GF-D8 (cell line): ENCODE measurements at places on chromosomes 4 and X.

DNA sequence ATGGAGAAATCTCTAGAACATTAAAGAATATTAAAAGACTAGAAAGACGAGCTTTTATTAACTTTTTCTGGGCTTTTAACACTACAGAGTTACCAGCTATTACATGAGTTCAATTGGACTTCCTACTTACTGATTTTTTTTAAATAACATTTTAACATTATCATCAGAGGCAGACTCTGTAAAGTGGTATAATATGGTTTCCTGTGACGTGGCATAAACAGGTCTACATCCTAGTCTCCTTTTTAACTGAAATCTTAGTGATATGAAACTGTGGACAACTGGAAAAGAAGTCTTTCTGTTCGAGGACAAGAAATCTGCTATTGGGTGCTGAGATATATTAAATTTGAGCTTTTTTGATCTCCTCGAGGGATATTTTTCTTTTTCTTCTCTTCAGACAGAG, 48.7 kb upstream of the ABCG2 start:
- no peak for DNase-seq

DNA sequence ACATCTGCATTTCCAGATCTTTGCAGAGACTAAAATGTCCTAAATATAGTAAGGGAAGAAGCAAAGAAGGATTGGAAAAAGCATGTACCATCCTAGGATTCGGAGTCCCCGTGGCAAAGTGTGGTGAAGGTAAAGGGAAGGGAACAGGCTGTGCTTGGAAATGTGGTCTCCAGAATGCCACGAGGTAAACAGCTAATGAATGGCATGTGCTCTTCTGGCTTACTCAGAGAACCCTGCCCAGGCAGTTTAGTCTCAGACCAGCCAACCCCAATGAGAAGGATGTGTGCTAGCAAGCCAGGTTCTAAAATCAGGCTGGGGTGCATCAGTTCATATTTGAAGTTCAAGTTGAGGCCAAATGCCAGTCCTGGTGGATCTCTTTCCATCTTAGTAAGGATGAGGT, 113.1 kb downstream of the RS1 start:
- no peak for DNase-seq

DNA sequence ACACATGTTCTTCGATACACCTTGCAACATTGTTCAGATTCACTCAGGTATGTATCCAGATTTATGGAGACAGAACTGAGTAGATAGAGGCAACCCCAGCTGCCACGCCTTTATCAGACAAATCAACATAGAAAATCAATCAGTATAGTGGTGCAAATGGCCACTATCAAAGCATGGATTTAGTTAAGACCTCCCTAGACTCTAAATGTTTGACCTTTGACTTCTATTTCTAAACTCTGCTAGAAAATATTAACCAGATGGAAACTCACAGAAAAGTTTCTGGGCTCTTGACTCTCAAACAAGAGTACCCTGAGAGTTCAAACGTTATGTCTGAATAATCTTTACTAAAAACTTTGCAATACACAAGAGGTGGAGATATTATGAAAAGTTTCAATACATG, 411.5 kb downstream of the IQCM start:
- DNase-seq = no peak

DNA sequence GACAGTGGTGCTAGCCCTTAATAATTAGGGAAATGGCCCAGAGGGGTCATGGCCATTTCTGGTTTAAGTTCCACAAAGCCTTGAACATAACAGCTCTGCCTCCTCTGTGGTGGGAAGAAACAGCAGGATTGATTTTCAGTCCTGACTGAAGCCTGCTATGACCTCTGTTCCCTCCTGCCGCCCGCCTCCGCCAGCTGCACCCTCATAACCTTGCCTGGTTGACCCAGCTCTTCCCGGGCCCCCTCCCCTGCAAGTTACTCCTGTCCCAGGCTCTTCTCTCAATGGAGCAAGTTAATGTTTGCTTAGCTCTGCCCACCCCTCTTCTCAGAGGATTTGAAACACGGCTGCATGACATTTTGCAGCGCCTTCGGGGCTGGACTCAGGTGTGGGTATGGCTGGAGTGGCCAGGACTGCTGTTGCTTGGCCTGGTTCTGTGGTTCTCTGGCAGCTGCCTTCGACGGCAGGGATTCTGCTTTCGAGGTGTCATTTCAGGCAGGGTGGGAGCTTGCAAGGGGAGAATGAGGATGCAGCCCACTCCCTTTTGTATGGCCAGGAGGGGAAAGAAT, 27.3 kb downstream of the BCORL1 start:
- no peak for DNase-seq

DNA sequence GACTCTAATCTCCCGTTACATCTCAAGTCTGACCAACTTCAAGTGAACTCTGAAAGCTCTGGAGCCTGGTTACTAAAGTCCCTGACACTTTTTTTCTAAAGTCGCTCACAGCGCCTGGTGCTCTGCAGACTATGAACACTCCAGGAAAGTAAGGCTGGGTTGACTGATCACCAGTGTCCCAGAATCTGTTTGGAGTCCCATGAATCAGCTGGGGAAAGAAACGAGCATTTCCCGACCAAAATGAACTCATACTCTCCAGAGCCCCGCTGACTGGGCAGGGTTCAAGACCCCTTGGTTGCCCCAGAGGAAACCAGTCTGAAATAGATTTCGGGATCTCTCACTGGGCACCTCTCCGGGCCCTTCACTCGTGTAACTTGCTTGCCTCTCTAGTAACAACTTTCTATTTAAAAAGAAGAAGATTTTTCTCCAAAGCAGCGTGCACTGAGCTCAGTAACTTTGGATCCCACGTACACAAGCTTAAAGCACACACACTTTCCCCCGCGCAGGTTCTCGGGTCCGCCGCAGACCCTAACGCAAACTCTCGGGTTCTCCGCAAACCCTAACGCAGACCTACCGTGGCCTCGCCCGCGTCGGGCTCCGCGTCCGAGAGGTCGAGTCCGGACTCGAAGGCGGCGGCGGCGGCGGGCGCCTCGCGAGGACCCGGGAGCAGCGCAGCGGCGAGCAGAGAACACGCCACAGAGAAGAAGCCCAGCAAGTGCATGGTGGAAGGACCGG, 964 bp downstream of the VEGFC start:
- no peak for DNase-seq

DNA sequence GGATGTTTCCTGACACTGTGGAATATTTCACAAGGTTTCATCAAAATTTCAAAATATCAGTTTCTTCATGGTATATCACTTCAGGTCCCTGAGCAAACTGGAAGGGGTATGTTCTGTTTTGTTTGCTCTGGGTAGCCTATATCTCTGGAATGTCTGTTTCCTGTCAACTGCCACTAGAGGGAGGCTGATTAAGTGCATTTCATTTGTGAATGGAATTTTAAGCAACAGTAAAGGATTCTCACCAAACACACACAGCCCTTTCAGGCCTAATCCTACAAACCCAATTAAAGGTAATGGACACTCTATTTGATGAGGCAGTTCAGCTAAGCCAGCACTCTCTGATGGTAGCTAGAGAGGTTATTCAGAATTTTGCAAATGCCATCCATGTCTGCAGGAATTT, 307.1 kb downstream of the TEX13A start:
- no peak for DNase-seq

- no peak for DNase-seq
These were observed 223.0 kb upstream of the GATB start for GRCh38 chr4:151983854-151984253.

DNA sequence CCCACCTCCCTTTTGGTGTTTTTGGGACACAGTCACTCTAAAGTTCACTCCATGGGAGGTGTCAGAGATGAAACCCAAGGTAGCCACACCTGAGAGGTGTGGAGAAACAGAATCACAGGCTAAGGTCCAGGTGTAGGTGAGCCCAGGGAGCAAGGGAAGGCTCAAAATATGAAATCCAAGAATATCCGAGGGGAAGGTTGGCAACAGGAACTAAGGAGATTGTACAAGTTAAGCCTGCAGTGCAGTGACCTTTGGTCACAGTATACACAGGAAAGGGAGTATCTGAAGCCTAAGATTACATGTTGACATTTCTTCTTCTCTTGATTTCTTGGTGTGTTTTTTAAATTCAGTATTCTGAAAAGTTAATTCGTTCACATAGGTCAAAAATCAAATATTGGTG, 46.5 kb downstream of the PHF8 start:
- DNase-seq = no peak

- DNase-seq = no peak
These were observed 4.2 kb upstream of the OTUD5 start for GRCh38 chrX:48961585-48962091.

DNA sequence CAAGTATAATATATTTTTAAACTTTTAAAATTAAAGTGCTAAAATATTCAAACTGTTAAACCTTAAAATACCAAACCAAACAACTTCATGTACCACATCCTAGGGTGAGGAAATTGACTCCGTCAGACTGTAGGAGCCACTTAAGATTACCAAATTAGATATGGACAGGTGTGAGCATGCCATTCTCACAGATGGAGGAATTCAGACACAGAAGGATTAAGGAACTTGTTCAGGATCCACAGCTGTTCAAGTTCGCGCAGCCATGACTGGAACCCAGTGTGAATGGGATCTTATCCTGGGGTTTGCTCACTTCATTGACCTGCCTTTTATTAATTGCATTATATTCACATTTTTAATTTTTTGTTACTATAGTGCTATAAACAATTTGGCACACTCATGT, 224.9 kb upstream of the PCDH7 start:
- no peak for DNase-seq

- no peak for DNase-seq
These were observed 183.2 kb downstream of the RAP1GDS1 start for GRCh38 chr4:98444371-98444770.

GRCh38 chr4:48350871-48351270, 9.5 kb downstream of the SLAIN2 start:
- no peak for DNase-seq

DNA sequence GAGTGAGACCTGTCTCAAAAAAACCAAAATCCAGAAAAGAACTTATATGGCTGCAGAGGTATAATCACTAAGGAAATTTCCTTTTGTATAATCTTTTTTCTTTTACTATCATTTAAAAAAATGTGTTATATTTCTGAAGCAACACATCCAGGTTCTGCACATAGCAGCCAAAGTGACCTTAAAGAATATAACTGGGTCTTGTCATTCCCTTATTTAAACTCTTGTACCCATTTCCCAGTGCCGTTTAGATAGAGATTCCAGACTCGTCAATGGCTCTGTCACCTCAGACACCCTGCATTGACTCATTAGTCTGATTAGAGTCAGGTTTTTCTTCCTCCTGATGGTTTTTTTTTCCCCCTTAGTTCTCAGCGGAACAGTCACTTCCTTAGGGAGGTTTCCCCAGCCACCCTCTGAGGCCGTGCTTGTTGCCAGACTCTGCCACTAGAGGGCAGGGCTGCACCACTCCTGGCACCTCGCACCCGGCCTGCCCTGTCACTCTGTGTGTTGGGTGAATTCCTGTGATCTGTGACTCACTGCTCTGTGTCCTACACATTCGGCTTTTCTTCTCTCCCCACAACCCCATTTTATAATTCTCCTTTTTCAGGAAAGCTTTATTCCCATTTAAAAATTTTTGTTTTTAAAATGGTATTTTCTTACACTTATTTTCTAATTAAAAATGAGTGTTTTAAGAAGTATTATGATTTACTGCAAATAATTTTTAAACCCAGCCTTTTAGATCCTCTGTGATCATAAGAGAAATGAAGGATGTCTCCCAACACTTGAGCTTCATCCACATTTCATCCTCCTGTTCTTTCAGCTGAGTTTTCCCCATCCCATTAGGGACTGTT, 32.1 kb downstream of the HTT start:
- peak; percentile 55 for DNase-seq

GRCh38 chrX:40182095-40182494, 84.3 kb upstream of the BCOR start:
- DNase-seq = no peak

DNA sequence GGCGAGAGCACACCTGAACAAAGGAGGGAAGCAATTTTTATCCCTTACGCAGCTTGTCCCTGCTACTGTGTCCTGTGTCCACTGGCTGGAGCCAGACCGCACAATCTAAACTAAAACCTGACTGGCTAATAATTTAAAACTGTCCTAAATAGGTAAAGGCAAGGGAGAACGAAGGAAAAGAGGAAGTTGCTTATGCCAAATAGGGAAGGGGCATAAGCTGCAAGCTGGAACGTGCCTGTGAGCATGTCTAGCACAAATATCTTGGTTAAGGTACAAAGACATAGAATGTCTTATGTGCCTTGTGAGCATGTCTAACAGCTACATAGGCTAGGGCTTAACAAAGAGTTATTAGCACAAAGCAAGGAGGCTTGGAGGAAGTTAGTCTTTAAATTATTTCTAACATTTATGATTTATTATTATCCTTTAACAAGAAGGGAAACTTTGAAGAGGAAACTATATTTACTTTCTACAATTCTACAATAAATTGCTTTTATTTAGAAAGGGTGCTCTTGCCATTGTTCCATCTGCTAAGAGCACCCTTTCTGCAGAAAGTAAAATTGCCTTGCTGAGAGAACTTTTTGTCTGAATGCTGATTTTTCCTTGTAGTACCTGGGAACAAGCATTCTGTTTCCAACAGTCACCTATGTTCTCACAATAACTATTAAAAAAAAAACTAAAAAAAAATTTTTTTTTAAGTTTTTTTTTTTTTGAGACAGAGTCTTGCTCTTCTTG, 80.6 kb upstream of the CBR4 start:
- no peak for DNase-seq

- DNase-seq = no peak
These were observed 171.9 kb upstream of the PGRMC2 start for GRCh38 chr4:128459547-128459946.

DNA sequence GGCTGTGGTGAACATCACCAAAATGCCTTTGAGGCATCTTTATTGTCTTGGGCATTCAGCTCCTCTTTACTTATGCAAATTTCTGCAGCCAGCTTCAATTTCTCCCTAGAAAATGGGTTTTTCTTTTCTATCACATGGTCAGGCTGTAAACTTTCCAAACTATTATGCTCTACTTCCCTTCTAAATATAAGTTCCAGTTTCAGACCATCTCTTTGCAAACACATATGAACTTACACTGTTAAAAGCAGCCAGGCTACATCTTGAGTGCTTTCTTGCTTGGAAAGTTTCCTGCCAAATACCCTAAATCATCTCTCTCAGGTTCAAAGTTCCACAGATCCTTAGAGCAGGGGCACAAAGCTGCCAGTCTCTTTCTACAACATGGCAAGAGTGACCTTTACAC, 13.2 kb downstream of the SCLT1 start:
- DNase-seq = no peak

DNA sequence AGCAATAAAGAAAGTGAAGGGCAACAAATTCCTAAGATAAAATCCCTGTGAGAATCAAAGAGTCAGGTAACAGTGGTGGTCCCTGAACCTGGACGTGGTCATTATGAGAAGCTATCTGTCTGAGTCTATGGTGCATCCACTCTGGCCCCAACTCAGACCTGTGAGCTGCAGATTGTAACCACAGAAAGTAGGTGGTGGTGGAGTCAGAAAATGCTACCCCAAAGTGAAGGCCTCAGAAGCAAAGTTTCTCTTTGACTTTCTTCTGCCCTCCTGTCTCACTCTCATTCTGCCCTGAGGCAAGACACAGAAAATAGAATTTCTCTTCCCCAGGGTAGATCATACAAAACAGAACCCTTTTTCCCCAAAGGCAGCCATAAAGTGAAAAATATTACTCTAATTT, 84.1 kb upstream of the NEIL3 start:
- no peak for DNase-seq

- no peak for DNase-seq
These were observed 14.7 kb upstream of the SEC24D start for GRCh38 chr4:118850488-118851173.
